Stimulated activated CD4-positive, alpha-beta T cell treated with anti-CD3 and anti-CD28 coated beads, Interleukin-12 subunit alpha, Interleukin-12 subunit beta, amount 100 ng/mL, for 24 hours (primary cell): ENCODE measurements at places on chromosomes 2 and 18.

GRCh38 chr2:73838889-73839534, 10.3 kb downstream of the STAMBP start:
- DNase-seq, result no peak

DNA sequence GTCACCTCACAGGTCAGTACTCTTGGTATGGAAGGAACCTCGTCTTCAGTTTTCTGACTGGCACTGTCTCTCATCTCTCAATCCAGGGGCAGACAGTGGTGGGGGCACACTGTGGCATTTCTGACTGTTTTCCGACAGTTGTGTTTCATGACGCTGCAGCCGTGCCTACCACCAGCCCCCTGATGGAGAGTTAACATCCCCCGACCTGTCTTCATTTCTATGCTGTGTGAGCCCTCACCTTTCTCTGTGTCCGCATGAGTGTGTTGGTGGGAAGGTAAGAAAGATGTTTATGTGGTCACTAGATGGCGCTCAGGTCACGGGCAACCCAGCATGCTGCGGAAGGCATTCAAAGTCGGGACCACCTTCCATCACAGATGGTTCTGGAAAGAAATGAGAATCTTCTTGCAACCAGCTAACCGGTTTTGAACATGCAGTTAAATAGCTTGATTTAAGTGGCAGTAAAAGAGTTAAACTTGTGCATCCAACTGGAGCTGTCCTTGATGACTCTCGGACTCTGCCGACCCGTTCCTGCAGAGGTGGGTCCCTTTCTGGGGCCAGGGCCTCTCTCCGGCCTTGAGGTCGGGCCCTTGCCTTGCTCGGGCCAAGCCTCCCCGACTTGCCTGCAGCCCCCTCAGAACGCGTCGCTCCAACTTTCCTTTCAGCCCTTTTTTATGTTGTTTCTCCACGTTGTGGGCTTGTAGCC, 92.4 kb downstream of the DYSF start:
- no peak for DNase-seq

GRCh38 chr2:178514664-178515063, 34.4 kb downstream of the PLEKHA3 start:
- DNase-seq, result no peak

GRCh38 chr2:157413326-157414035, 30.4 kb downstream of the CYTIP start:
- DNase-seq, result no peak

DNA sequence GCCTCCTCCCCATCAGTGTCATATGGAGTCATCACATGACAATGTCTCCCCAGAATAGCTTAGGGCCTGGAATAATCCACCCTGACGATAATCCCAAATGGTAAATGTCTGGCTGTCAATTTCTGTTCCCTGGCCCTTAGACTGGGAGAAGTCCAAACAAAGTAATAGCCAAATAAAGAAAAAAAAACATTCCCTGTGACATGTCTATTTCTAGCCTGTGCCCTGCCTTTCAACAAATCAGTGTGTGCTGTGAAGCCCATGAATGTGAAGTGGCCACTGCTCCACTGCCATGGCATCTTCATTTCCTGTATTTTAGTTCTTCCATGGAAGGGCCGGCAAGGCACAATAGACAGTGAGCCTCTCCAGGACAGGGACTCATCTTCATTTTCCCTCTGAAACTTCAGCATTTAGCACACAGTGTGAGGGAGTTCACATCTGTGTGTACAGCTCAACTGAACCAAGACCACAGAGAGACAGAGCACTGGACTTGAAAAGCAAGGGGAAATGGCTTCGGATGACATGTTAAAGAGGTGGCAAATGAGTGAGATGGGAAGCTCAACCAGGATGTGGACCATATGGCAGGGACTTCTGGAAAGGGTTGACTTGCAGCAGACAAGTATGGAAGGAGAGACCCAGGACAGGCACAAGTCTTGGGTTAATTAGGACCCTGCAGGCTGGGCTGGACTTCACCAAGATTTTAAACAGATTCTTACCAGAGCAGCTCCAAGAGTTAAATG, 140.0 kb downstream of the ANTXR1 start:
- DNase-seq, result no peak

- no peak for DNase-seq
Observed at GRCh38 chr18:2617401-2617998, 38.0 kb upstream of the SMCHD1 start.

DNA sequence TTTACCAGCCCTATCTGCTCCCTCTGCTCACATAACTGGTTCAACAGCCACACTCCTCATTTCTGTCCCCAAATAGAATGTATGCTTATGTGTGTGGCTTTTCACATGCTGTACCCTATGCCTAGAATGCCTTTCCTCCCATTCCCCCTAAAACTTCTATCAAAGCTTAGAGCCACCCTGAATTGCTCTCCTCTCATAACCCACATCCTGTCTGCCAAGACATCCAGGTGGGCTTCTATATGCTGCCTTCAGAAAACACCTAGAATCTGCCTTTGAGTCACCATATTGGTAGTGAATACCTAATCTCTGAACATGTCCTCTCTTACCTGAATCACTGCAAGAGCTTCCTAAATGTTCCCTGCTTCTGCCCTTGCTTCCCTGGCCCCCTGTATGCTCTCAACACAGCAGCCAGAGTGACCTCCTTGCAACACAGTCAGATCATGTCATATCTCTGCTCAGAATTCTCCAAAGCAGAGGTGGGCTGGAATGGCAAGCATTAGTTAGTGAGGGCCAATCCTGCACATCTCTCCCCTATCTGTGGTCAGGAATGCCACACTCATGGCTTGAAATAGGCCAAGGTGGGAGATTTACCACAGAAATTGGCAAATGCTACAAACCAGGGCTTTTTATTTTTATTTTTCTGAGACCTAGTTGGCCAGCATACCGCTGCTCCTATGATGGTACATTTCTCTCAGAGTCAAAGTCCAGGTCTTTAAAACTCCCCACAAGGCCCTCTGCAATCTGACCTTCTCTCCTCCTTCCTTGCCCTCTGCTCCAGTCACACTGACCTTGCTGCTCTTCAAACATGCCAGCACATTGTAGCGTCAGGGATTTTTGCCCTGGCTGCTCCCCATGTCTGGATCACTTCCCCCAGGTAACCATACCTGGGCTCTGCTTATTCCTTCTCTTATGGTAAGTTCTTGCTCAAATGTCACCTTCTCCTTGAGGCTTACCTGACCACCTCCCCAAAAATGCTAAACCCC, 111.8 kb upstream of the STON1 start:
- DNase-seq, result no peak

DNA sequence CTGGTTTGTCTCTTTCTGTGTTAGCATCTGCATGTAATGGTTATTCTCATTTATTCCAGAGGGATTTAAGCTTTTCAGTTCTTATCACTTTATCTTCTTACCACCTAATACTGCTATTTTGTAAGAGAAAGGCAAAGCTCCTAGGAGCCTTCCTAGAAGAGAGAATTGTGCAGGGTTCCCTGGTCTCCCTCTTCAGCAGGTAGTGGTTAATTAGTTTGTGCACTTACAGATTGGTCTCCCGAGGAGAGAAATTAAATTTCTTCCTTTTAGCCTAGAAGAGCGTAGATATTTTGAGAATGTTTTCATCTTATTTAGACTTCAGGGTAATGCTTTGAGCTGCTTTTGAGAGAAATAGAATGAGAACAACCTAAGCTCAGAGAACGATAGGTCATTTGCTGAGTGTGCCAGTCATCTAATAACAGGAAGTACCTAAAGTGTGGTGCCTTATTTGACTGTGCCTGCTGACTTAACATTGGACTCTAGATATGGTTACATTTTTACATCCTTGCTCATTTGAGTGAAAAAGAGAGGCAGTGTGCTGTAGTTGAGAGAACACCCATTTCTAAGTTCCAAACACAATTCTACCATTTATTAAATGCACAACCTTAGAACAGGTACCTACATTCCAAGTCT, 651.4 kb downstream of the STK39 start:
- no peak for DNase-seq

DNA sequence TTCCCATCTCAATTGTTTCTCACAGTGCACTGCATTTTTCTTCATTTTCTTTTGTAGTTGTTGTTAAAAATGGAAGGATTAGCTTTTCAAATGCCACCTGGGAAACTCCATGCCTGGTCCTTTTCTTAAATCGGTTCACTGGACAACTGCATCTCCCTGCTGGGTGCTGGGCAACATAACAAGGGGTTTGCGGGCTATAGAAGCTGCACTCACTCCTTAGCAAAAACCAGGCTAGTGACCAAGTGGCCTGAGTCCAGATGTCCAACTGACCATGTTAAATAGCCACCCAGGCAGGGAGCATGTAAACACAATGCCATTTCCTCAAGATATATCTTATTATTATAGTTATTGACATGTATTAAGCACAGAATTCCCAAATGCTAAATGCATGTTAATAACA, 264.9 kb downstream of the ICOS start:
- DNase-seq, result no peak
